Activated gamma-delta T cell treated with Interleukin-2 at 50 U/mL for 16 hours (primary cell): ENCODE measurements at places on chromosomes 7 and 10.

GRCh38 chr7:29397398-29397797 lies 166.2 kb upstream of the PRR15 start:
- no peak for DNase-seq

GRCh38 chr7:65285906-65286864 lies 87.5 kb upstream of the ZNF92 start:
- no peak for DNase-seq

GRCh38 chr7:19116121-19117090 lies 1.0 kb downstream of the TWIST1 start:
- no peak for DNase-seq

DNA sequence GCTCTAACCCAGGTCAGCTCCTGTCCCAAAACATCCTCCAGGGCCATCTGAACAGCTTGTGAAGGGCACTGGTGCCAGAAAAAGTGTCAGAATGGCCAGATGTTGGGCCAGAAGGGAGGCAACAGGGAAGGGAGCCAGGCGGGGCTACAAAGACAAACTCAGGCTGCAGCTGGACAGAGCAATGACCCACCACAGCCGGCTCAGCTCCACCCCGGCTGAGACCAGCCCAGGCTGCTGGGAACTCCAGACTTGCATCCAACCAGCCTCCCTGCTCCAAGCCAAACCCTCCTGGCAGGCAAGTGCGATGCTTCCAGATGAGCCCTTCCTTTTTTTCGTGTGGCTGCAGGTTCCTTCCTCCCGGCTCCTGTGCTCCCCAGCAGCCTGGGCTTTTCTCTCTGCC lies 466.9 kb downstream of the PTPRN2 start:
- no peak for DNase-seq

- no peak for DNase-seq
These were observed 53.3 kb upstream of the TCF7L2 start for GRCh38 chr10:112896722-112897121.

DNA sequence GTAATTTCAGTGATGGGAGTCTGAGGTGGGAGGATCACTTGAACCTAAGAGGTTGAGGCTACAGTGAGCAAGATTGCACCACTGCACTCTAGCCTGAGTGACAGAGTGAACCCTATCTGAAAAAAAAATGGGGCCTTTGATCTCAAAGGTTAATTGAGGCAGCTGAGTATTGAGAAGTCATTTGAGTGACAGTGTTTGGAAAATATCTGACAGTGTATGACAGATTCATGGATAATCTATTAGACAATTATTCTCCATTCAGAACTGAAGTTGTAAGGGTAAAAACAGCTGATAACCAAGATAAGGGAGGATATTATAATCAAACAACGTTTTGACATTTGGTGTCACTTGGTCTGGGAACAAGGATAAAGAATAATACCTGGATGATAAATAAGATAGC lies 50.9 kb upstream of the CD36 start:
- no peak for DNase-seq

DNA sequence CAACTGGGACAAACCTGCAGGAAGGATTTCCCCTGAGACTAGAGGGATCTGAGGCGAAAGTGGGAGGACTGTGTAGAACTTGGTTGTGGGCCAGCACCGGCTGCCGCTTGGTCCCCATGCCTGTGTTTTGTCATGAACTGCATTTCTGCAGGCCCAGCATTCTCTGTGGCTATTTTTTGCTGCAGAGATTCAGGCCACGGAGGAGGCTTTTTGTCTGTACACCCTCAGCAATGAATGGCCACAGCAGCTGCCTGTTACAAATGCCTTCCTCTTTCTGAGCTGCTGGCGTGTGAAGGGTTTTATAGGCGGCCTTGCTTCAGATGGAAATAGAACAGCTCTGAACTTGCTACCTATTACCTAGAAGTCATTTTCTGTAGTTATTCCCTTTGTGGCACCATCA lies 164.4 kb downstream of the SH2D4B start:
- DNase-seq, result no peak
